ENCODE measurements at places on chromosomes 12 and 14. TPM values are rescaled to one million over a fixed set of nuclear protein-coding genes. Genes with fewer than 3 reads are reported as not detected.

DNA sequence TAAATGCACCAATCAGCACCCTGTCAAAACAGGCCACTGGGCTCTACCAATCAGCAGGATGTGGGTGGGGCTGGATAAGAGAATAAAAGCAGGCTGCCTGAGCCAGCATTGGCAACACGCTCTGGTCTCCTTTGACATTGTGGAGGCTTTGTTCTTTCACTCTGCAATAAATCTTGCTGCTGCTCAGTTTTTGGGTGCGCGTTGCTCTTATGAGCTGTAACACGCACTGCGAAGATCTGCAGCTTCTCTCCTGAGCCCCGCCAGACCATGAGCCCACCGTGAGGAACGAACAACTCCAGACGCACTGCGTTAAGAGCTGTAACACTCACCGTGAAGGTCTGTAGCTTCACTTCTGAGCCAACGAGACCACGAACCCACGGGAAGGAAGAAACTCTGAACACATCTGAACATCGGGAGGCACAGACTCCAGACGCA lies 8.4 kb upstream of the PIANP start:
- no peak overlapping the region for H3K27ac ChIP-seq
- H3K36me3 ChIP-seq, result no peaks in the 10 kb centered on the region
- H3K4me3 ChIP-seq, result no peak overlapping the region
- no peaks in the 10 kb centered on the region for H3K4me1 ChIP-seq
- peaks cover 5% of the 10 kb centered on the region for H3K27me3 ChIP-seq

- no peaks in the 10 kb centered on the region for H3K27me3 ChIP-seq
- peaks cover 3% of the 10 kb centered on the region for H3K4me1 ChIP-seq
- H3K36me3 ChIP-seq, result no peaks in the 10 kb centered on the region
- no peak for DNase-seq
Measured at GRCh38 chr14:74589291-74589879, 22.7 kb downstream of the LTBP2 start.

DNA sequence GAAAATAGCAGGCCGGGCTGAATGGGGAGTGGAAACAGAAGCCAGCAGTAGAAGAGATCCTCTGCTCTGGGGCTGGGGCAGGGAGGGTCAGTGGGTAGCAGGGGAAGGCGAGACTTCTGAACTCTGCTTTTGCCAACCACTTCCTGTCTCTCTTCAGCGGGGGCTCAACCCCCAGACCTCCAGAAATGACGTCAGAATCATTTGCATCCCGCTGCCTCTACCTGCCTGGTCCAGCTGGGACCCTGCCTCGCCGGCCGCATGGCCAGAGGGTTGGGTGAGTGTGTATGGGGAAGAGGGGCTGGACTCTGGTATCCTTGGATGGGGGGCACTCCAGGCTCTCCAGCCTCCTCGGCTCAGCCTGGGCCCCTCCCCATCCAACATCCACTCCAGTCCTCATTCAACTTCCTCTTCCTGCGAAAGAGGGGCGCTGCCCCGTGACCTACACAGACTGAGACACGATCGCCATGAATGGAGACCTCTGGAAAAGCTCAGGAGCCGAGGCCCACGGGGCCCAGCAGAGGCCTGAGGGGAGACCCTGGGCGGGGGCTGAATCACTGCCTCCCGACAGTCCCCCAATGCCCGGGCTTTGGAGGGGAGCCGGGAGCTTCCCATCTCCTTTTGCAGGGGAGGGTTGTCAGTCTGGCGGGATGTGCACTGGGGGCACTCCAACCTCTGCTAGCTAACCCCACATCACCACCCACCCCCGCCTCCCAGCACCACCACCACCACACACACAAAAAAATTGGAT lies 458 bp upstream of the HOXC4 start:
- H3K4me3 ChIP-seq, result no peak overlapping the region
- no peak overlapping the region for H3K27ac ChIP-seq
- H3K4me1 ChIP-seq, result peaks cover 55% of the 10 kb centered on the region
- H3K27me3 ChIP-seq, result peaks cover 72% of the 10 kb centered on the region
- no peaks in the 10 kb centered on the region for H3K36me3 ChIP-seq
- DNase-seq, result no peak

DNA sequence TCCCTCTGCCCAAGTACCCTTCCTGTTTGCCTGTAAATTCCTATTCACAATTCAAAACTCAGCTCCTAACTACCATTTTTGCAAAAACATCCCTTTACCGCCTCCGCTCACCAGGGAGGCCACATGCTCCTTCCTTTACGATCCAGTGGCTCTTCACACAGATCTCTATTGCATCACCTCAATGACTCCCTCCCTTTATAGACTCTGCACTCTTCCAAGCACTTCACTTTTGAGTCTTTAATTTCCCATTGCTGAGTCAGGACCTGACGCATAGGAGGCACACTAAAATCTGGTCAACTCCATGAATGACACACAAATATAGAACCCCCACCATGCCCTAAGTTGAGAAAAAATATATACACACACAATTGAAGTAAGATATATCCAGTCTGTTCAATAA lies 45.9 kb downstream of the PPP1R13B start:
- peaks cover 1% of the 10 kb centered on the region for H3K36me3 ChIP-seq
- DNase-seq, result peak; percentile 31
- H3K27me3 ChIP-seq, result no peaks in the 10 kb centered on the region
- H3K4me1 ChIP-seq, result peaks cover 7% of the 10 kb centered on the region
- H3K27ac ChIP-seq, result no peak overlapping the region

The INHBC gene
- total RNA-seq, result not detected

DNA sequence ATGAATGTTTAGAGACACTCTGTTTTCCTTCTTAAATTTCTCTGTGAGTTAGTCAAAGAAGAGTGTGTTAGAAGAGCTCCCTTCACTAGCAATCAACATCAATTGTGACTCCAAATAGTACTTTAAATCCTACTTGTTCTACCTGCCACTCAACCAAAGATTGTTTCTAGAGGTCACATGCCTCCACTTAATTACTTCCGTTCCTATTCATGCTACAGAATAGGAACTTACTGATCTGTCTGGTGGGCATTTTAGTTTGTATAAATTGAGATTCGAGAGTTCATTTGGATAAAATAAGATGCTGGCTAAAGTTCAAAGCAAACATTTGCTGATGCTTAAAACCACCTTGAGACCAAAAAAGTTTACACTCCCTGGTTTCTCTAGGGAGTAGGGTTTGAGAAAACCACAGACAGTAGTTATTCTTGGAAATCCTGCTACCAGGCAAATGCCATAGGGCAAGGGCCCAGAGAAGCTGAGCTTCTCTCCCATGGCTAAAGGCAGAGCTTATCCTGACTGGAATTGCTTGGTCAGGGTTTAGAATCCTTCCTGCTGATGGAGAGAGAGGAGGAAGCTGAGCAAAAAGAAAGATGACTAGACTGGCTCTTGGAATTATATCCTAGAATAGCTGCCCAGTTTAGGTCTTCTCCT lies 389.6 kb upstream of the ATP2B1 start:
- H3K27me3 ChIP-seq, result no peaks in the 10 kb centered on the region
- no peak overlapping the region for H3K27ac ChIP-seq
- no peak for DNase-seq
- no peak overlapping the region for H3K4me3 ChIP-seq
- no peaks in the 10 kb centered on the region for H3K36me3 ChIP-seq
- no peaks in the 10 kb centered on the region for H3K4me1 ChIP-seq

All from lung (tissue), 17 donors.